ENCODE measurements at places on chromosomes 7 and 10.

GRCh38 chr7:24905996-24906770 lies 73.8 kb downstream of the OSBPL3 start:
- no peak for DNase-seq

DNA sequence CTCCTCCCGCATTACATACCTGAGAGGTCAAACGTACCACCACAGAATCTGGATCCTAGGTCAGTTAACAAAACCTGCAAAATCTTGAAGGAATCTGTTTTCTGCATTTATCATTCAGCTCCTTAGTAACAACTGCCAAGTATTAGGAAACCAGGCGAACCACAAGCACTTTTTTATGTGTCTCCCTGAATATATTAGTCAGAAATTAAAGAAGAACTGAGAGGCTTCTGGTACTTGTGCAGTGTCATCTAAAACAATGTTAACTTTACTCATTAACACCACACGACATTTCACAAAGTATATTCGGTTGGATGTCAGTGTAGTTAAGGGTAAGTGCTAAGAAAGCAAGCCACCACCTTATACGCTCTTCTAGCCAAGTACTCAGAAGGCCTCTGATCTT lies 2.5 kb downstream of the CCDC6 start:
- no peak for DNase-seq

- no peak for DNase-seq
Observed at GRCh38 chr10:123868038-123869019, 23.3 kb downstream of the CPXM2 start.

DNA sequence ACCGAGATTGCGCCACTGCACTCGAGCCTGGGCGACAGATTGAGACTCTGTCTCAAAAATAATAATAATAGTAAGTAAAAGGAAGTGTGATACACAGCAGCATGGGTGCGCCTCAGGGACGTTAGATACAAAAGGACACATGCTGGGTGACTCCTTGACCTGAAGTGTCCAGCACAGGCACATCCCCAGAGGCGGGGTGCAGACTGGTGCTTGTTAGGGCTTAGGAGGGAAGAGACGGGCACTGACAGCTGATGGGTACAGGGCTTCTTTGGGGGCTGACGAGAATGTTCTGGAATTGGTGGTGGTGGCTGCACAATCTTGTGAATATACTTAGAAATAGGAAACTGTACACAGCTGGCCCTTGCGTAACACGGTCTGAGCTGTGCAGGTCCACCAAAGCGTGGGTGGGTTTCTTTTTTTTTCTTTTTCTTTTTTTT lies 61.8 kb upstream of the DNAJB6 start:
- no peak for DNase-seq

GRCh38 chr7:148481971-148482626 lies 108.5 kb upstream of the C7orf33 start:
- DNase-seq: no peak

DNA sequence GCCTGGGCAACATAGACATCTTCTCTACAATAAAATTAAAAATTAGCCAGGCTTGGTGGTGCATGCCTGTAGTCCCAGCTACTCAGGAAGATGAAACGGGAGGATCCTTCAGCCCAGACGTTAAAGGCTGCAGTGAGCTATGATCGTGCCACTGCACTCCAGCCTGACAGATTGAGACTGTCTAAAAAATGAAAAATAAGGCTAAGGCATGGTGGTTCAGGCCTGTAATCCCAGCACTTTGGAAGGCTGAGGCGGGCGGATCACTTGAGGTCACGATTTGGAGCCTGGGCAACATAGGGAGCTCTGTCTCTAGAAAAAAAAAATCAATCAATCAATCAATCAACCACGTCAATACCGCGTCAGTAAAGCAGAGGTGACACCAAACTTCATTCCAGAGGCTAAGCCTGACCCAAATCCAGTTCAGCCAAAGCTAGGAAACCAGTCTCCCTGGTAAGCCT lies 31.1 kb downstream of the MRPS24 start:
- DNase-seq: no peak

DNA sequence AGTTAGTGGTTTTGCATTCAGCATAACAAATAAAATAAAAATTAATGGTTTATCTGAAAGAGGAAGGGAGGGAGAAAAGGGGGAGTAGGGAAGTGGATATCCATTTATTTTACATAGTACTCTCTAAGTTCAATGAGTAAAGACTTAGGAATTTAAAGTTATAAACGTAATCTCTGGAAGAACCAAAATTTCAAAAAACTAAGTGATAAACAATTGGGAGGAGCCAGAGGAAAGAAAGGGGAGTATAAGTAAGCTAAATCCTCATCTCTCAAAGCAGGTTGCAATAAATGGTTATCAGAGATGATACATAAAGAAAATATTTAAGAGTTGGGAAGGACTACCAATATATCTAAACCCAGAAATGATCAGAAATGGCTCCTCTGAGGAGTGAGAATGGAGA lies 46.4 kb downstream of the ANK3 start:
- DNase-seq: no peak

- no peak for DNase-seq
Observed at GRCh38 chr7:86123476-86123875, 520.2 kb upstream of the GRM3 start.

DNA sequence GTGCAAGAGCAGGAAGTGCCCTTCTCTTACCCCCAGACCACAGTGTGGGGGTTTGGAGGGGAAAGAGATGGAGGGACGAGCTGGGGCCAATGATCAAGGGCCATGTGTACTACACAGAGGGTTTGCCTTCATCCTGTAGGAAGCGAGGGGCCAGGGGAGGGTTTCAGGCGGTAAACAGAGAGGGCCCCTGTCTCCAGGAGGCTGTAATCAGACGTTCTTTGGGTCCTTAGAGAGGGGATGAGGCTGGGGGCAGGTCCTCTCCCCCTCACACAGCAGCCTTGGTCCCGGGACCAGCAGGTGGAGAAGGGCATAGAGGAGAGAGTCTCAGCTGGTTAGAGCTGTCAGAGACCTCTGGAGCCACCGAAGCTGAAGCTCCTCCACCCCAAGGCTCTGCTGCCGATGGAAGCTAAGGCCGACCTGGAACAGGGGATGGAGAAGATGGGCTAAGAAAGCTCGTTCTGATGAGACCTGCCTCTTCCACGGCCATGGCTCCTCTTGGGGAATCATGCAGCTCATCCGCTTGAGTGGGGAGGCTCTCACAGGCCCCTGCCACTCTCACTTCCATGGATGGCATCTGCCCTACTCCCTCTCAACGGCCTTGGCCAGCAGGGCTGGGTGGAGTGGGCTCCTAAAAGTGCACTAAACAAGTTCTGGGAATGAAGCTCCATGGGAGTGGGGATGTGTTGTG lies 3.5 kb downstream of the LOXL4 start:
- DNase-seq: no peak

DNA sequence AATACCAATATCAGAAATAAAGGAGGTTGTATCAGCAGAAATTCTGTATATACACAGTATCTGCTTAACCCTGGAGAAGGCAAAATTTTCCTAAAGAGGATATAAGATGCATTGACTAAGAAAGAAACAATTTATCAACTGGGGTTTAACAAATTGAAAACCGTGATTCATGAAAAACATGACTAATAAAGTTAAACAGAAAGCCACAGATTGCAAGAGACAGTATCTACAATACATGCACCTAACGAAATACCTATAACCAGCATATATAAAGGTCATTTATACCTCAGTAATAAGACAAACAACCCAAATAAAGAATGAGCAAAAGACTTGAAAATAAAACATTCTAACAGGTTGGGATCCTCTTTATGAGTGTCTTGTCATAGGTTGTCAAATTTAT lies 101.8 kb downstream of the IQUB start:
- DNase-seq: no peak

DNA sequence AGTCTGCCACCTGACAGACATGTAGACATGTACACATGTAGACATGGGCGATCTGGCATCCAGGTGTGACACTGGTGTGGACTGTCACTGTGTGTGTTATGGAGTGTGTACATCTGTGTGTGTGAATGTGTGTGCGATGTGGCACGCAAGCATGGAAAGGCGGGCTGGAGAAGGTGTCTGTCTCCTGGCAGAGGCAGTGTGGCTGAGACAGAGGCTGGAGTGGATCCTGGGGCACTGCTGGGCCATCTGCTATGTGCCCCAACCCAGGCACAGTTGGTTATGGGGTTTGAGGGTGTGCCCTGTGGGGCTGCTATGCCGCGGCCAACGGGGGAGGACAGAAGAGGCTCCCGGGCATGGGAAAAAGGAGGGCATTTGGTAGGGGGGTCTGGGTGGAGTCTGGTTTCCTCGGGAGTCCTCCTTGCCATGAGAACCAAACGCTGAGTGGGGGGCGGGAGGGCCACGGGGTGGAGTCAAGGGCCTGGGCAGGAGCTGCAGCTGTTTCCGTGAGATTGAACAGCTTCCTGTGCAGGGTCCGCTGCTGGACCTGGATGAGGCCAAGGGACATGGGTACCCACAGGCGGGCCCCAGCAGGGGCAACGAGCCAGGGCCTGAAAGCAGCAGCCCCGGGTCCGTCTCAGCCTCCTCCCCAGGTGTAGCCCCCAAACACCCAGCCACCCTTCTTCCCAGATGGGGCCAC lies 1.3 kb downstream of the ELN start:
- no peak for DNase-seq

GRCh38 chr7:1150400-1151002 lies 9.5 kb downstream of the ZFAND2A start:
- no peak for DNase-seq

- DNase-seq: no peak
Observed at GRCh38 chr7:33685981-33686683, 219.2 kb upstream of the BMPER start.

DNA sequence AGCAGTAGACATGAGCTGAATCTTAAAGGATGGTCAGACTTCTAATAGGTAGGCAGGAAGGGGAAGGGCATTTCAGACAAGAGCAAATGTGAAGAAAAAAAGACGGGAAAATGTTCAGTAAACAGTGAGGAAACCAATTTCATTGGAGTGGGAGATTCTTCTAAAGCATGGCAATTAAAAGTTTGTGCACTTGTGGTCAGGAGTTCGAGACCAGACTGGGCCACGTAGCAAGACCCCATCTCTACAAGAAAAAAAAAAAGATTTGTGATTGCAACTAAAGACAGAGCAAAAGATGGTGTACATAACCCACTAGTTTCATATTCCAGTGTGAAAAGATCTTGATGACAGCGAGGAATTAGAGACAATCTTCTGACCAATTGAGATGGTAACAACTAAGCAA lies 41.7 kb downstream of the CCDC71L start:
- no peak for DNase-seq

- no peak for DNase-seq
Observed at GRCh38 chr10:120345186-120345585, 111.8 kb upstream of the PLPP4 start.

DNA sequence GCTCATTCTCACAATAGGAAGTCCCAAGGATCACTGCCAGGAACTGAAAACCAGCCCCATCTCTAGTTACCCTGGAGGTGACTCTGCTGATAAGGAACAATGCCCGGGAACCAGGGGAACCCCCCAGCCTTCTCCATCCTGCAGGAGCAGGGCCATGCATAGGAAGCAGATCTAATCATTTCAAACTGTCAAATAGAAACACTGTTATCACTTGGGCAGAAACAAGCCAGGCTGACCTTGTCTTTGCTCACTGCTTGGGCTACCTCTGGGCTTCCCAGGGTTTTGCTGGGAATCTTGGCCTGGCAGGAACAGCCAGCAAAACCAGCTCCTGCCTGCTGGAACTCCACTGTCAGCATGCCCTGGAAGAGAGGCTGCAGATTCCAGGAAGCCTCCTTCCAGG lies 114.1 kb downstream of the RNF216 start:
- DNase-seq: no peak

GRCh38 chr7:121302214-121302745 lies 26.5 kb upstream of the WNT16 start:
- DNase-seq: no peak

- no peak for DNase-seq
Observed at GRCh38 chr7:129401228-129401966, 32.8 kb upstream of the STRIP2 start.

DNA sequence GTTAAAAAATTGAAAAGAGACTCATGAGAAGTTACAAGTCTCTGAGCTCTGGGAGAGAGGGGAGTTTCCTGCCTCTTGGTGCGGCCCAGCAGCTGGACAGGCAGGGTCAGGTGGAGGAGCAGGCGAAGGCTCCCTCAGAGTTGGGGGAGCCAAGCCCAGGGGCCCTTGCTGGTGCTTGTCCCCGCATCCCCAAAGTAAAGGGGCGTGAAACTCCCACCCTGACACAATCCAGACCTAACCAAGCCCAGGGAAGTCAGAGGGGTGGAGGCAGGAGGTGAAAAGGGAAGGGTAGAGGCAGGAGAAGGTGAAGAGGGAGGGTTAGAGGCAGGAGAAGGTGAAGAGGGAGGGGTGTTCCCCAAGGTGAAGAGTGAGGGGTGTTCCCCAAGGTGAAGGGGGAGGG lies 322.8 kb downstream of the GLRX3 start:
- no peak for DNase-seq

DNA sequence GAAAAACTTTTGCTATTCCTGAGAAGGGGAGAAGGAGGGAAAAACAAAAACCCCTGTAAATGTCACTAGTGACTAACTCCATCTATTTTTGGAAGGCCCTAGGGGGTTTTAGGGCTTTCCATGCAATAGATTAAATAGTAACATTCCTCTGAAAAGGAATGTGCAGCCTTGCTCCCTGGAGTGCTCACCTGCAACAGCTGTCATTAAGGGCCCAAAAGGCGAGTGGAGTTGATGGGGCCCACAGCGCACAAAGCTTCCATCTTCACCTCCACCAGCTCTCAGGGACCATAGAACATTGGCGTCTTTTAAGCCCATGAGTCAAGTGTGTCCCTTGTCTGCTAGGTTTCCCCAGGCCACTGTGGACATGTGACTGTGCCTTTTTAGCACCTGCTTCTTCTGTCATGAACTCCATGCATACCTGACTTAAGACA lies 58.0 kb upstream of the IL6 start:
- no peak for DNase-seq

GRCh38 chr7:47677664-47678063 lies 95.8 kb upstream of the TNS3 start:
- no peak for DNase-seq

- no peak for DNase-seq
Observed at GRCh38 chr7:143931739-143932138, 3.3 kb upstream of the OR2F2 start.

DNA sequence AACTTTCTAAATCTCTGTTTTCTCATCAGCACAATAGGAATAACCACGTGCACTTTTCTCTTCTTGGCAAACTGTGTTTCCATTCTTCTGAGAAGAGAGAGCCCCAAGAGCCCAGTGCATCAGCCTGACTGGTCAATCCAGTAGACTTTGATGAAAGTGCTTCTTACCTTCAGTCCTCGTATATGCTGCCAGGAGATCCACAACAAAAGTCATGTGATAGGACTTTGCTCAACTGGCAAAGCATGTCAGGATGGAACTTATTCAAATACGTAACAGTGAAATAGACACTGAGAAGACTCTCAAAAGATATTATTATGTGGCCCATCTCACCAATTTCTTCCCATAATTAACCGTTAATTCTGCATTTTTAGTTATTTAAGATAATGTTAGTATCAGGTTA lies 1031.5 kb upstream of the LRRTM3 start:
- no peak for DNase-seq

DNA sequence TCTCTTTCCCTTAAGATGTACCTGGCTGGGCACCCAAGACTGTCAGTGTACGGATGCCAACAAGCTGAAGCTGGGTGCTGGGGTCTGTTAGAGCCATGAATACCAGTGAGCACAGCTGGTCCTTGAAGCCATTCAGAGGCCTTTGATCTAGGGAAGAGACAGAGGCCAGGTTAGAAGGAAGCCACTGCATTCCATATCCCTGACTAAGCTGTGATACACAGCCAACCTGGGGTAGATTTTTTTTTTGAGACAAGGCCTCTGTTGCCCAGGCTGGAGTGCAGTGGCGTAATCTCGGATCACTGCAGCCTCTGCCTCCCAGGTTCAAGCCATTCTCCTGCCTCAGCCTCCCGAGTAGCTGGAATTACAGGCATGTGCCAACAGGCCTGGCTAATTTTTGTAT lies 20.8 kb downstream of the ZDHHC16 start:
- DNase-seq: no peak

Data from stimulated activated naive CD4-positive, alpha-beta T cell treated with Interleukin-2 at 50 U/mL for 16 hours (primary cell).